ENCODE measurements at places on chromosomes 2 and 18.

GRCh38 chr2:223692191-223692947 is 90.2 kb upstream of the SCG2 start:
- no peak for DNase-seq

DNA sequence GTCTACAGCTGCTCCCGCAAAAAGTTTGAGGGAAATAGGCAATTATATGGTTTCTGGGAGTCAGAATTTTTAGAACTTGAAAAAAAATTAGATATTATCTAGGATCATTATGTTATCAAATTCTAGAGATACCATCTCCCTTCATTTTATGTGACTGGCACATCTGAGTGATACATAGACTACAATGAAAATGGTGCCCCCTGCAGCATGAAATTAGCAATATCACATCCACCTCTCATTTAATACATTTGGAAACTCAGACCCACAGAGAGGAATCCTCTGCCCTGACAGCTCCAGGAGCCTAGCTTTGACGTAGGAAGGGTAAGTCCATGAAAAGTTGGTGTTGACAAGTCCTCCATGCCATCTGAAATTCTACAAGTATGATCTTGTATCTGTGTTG is 381.6 kb downstream of the SUCLG1 start:
- DNase-seq, result no peak

- no peak for DNase-seq
Measured at GRCh38 chr2:70546376-70546775, 7.2 kb downstream of the TGFA start.

GRCh38 chr2:128573116-128573515 is 254.4 kb upstream of the HS6ST1 start:
- DNase-seq, result no peak

- no peak for DNase-seq
Measured at GRCh38 chr2:84212611-84213314, 246.3 kb downstream of the SUCLG1 start.

- DNase-seq, result no peak
Measured at GRCh38 chr2:197926673-197927072, 122.3 kb downstream of the PLCL1 start.
